LNCaP clone FGC (cell line): ENCODE measurements at places on chromosomes 2 and 18.

GRCh38 chr2:25926984-25927756 lies 48.9 kb upstream of the ASXL2 start:
- DNase-seq = no peak

- no peak for DNase-seq
These were observed 132.7 kb upstream of the TTC27 start for GRCh38 chr2:32495139-32495538.

GRCh38 chr18:80088823-80089222 lies 20.2 kb upstream of the ADNP2 start:
- no peak for DNase-seq

- DNase-seq = no peak
These were observed 162.7 kb upstream of the ETAA1 start for GRCh38 chr2:67234440-67234839.

GRCh38 chr2:200369886-200370285 lies 63.4 kb downstream of the SPATS2L start:
- DNase-seq = no peak

DNA sequence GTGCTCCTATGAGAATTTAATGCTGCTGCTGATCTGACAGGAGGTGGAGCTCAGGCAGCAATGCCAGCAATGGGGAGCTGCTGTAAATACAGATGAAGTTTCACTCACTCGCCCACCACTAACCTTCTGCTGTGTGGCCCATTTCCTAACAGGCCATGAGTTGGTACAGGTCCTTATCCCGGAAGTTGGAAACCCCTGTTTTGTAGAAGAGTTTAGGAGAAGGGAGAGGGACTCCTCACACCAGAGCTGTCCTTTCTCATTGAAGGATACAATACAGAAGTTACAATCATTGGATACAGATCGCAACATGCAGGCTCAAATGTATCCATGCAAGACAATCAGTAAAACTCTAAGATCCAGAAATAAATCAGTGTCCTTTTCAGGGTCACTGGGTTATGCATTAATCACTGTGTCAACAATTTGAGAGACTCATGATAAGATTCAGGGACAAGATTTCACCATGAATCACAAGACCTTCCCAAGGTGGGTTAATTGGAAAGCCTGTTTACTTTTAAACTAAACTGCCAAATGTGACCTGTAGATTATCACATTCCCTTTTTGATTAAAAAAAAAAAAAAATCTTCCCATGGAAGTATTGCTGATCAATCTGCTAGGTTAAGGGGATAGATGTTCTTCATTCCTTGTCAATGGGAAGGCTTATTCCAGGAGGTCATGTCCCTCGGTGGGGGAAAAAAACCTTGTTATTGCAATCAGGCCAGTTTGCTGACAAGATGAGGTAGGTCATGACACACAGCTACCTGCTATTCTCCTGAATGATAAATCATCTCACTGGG lies 97.2 kb downstream of the SP100 start:
- no peak for DNase-seq

- DNase-seq = peak; percentile 0
These were observed 53.2 kb upstream of the CCDC85A start for GRCh38 chr2:56130463-56131070.

DNA sequence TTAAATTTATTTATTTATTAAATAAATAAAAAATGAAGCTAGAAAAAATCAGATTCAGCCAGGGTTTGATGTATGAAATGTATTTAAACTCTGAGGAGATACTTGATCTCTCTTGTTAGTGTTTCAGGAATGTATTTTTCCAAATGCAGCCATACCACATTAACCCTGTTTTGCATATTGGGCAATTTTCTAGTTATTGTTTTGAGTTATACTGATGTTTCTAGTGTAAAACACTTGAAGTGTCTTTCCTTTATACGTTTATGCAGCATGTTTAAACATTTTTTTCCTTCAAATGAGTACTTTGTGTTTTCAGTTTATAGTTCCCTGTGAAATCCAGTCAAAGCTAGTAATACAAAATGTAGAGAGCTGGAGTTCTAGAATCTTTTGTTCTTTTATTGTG lies 69.9 kb downstream of the WDR7 start:
- no peak for DNase-seq

- DNase-seq = no peak
These were observed 116.8 kb upstream of the PID1 start for GRCh38 chr2:229387866-229388265.

- peak; percentile 28 for DNase-seq
These were observed 69.3 kb upstream of the SEC11C start for GRCh38 chr18:59070181-59070912.

GRCh38 chr2:42792583-42793333 lies at the start of gene HAAO:
Gene HAAO (minus strand): TSS chr2:42792583. CDS start chr2:42792536, 47 bp downstream.
- DNase-seq = no peak

- DNase-seq = no peak
These were observed 301.4 kb upstream of the SYT4 start for GRCh38 chr18:43578706-43579105.

GRCh38 chr18:29969876-29970275 lies 1072.7 kb downstream of the DSC3 start:
- DNase-seq = no peak

DNA sequence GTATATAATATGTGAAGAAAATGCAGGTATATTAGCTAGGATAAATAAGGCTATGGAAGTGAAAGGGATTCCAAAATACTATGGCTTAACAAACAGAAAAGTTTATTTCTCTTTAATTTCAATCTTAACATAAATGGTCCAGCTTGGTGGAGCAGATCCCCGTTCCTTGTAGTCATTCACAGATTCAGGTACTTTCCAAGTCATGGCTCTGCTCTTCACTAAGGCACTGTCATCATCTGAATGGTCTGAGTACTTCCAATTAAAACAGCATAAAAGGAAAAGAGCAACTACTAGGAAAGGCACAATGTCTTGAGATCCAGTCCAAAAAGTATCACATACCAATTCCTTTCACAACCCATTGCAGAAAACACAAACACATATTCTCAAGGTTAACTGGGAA lies 63.4 kb downstream of the OLA1 start:
- no peak for DNase-seq

GRCh38 chr2:237202288-237203030 lies 116.8 kb downstream of the COPS8 start:
- no peak for DNase-seq

GRCh38 chr2:197674591-197674990 lies 796 bp downstream of the RFTN2 start:
- DNase-seq = no peak

DNA sequence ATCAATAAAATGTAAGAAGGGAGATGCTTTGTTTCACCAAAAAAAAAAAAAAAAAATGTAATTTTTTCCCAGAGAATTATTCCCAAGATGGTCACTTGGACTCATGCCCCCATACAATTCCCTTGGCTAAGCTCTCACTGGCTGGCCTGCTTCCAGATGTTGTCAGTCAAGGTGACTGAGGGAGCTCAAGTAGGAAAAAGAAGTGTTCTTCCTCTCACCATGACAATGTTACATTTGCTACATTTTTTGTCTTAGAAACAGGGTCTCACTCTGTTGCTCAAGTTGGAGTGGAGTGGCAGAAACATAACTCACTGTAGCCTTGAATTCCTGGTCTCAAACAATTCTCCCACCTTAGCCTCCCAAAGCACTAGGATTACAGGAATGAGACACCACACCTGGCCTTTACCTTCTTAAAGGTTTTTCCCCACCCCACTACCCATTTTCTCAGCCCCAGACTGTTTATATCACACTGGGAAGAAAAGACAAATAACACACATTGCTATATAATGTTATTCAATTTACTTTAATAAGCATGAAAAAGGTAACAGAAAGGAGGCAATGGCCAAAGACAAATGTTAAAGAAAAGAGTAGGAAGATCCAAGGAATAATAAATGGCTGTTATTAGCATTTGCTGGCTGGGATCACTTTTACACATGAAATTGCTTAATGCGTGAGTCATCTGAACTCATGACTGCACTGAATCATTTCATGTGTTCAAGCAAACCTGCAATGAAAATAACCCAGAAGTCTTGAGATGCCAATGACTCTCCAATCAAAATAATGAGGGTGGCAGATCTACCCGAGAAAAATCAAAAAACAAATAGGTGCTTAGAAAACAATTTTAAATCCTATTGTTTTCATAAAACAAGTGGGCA lies 45.2 kb downstream of the ACVR1 start:
- no peak for DNase-seq

GRCh38 chr2:16290311-16291020 lies 350.1 kb downstream of the MYCN start:
- no peak for DNase-seq

GRCh38 chr2:186426153-186427016 lies 59.7 kb upstream of the ZC3H15 start:
- no peak for DNase-seq

DNA sequence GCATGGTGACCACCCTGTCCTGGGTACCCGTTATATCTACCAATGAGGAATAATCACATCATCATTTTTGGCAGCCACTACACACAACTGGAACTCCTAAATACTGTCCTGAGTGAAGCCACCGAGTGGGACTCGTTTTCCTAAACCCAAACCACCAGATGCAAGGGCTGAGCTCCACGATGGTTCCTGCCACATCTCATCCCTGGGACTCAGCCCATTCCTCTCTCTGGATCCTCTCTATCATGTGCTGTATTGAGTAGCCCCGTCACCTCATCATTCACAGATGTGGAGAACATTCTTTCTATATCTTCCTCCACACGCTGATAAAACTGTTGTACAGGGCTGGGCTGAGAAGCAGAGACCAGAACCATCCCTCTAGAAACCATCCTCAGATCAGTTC lies 79.4 kb upstream of the SMAD7 start:
- no peak for DNase-seq

DNA sequence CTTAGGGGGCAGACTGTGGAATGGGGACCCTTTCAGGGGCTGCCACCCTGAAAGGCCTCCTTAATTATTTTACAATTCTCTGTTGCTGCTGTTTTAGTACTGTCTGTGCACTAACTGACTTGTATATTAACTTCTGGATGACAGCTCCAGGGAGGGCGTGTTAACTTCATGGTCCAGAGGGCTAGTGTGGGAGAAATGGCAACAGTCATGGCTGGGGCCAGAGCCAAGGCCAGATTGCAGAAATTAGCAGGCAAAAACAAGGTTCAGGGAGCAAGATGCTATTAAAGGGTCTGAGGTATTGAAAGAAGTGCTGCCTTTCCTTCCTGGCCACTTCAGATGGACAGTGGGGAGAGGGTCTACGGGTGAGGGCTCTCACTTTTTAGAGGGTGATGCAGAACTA lies 9.1 kb downstream of the WIPF1 start:
- no peak for DNase-seq
